ENCODE measurements at places on chromosomes 3 and 15.

- no peak for DNase-seq
Measured at GRCh38 chr3:18469775-18470174, 44.6 kb upstream of the SATB1 start.

DNA sequence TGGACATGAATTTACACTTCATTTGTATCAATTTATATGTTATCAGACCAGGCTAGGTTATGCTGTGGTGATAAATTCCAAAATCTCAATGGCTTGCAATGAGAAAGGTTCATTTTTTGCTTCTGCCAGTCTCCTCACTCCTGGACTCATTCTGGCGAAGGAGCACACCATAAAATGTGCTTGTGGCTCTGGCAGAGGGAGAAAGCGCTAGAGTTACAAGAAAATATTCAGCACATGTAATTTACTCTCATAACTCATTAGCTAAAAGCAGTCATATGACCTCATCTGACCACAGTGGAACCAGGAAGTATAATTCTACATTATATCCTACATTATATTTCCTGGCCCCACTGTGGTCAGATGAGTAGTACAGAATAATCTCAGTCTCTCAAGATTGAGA lies 193.8 kb downstream of the BCHE start:
- DNase-seq = no peak

GRCh38 chr15:70625011-70625410 lies 138.3 kb downstream of the UACA start:
- no peak for DNase-seq

GRCh38 chr15:60803059-60803458 lies 324.1 kb upstream of the ICE2 start:
- DNase-seq = no peak

DNA sequence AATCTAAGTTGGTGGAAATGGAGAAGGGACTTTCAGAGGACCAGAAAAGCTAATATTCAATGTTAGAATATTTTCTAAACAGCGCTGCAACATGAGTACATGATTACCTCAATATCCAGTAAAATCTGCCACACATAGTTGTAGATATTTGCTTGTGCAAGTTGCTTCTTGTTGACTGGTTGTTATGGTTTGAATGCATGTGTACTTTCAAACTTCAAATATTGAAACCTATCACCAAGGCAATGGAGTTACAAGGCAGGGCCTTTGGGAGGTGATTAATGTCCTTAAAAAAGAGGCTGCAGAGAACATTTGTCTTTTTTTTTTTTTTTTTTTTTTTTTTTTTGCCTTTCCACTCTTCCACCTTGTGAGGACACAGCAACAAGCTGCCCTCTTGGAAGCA lies 49.9 kb downstream of the TMCO5A start:
- no peak for DNase-seq
